COLO829 (cell line): ENCODE measurements at places on chromosomes 2 and 18.

GRCh38 chr18:56034949-56035348 is 447.0 kb upstream of the TCF4 start:
- DNase-seq: no peak

DNA sequence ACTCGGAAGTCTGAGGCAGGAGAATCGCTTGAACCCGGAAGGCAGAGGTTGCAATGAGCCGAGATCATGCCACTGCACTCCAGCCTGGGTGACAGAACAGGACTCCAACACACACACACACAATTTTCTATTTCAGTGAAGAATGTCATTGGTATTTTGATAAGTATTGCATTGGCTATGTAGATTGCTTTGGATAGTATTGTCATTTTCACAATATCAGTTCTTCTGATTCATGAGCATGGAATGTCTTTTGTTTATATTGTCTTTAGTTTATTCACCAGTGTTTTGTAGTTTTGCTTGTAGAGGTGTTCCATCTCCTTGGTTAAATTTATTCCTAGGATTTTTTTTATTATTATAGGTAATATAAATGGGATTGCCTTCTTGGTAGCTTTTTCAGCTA is 693.4 kb upstream of the SYT4 start:
- no peak for DNase-seq

DNA sequence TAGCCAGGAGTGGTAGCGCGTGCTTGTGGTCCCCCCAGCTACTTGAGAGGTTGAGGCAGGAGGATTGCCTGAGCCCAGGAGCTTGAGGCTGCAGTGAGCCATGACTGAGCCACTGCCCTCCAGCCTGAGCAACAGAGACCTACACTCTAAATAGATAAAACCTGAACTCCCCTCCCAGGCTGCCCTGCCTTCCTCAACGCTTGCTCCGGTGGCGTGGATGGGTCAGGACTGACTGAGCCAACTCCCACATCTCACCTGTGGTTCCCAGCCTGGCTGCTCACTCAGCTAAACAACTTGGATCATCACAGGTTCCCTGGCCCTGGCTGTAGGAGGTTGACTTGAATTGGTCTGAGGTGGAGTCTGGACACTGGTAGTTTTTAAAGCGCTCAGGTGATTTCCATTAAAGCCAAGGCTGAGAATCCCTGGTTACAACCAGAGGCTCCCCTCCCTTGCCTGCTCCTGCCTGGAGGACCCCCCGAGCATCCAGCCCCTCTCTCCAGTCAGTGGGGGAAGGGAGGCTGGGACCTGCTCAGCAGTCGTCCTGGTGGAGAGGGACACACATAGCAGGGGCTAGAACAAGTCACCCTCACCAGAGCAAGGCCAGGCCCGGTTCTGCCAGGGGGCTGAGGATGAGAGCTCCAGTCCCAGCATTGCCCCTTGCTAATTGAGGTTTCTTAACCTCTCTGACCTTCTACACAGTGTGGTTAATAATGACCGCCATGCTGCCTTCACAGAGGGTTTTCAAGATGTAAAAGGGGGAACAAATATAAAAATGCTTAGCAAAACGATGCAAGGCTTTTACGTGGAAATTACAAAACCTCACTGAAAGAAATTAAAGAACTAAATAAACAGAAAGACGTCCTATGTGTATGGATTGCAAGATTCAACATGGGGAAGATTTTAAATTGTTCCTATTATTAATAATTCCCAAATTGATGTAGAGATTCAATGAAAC is 46.9 kb upstream of the TAF1B start:
- no peak for DNase-seq

DNA sequence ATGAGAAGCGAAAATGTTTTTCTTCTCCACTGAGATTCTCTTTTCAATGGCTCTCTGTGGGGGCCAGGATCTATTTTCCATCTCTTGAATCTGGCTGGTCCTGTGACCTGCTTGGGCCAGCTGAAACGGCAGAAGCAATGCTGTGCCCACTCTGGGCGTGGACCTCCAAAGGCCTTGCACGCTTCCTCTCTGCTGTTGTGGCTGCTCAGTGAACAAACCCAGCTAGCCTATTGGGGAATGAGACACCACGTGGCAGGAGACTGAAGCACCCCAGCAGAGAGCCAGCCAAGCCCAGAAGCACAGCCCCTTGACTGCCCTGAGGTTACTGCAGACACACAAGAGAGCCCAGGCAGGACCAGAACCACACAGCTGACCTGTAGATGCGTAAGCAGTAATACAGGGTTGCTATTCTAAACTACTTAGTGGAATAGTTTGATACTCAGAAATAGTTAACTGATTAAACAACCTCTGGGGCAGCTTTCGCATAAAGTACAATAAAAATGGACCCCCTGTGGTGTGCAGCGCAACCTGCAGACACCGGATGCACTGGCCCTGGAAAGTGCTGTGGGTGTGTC is 221.7 kb upstream of the SH3BP4 start:
- DNase-seq: no peak

DNA sequence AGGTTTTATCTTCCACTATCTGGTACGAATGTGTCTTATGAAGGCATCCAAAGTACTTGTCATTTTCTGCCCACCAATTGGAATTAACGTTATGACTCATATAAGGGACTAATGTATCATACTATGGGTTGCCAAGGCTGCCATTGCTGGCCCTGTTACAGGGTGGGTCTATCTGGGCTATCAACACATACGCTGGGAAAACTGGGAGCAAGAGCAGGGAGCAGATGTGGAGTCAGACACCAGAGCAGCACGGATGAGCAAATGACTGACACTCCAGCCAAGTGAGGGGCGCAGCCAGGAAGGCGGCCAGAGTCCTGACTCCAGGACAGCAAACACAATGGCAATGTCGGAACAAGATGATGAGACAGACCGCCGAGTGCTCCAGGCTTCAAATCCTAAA is 145.9 kb downstream of the COPS8 start:
- DNase-seq: no peak

DNA sequence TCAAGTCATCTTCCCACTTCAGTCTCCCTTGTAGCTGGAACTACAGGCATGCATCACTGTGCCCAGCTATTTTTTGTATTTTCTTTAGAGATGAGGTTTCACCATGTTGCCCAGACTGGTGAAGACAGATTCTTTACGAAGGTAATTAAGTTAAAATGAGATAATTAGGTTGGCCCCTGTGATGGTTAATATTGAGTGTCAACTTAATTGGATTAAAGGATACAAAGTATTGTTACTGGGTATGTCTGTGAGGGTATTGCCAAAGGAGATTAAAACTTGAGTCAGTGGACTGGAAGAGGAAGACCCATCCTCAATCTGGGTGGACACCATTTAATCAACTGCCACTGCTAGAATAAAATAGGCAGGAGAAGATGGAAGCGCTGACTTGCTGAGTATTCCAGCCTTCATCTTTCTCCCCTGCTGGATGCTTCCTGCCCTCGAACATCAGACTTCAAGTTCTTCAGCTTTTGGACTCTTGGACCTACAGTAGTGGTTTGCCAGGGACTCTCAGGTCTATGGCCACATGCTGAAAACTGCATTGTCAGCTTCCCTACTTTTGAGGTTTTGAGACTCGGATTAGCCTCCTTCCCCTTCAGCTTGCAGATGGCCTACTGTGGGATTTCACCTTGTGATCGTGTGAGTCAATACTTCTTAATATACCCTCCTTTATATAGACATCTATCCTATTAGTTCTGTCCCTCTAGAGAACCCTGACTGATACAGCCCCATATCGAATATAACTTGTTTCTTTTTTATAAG is 269.1 kb downstream of the TMX3 start:
- no peak for DNase-seq

DNA sequence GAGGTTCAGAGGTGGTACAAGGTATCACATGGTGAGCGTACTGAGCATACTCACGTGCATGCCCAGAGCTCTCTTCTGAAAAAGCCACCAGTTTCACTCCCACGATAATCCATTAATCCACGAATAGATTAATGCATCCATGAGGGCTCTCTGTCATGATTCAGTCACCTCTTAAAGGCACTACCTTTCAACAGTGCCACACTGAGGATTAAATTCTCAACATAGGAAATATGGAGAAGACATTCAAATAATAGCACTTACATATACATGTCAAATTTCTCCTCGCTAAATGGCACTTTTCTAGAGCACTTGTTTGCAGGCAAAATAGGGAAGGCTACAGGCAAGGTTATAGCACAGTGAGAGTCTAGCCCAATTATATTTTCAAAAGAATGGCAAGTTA is 825.9 kb downstream of the TRIB2 start:
- DNase-seq: no peak

DNA sequence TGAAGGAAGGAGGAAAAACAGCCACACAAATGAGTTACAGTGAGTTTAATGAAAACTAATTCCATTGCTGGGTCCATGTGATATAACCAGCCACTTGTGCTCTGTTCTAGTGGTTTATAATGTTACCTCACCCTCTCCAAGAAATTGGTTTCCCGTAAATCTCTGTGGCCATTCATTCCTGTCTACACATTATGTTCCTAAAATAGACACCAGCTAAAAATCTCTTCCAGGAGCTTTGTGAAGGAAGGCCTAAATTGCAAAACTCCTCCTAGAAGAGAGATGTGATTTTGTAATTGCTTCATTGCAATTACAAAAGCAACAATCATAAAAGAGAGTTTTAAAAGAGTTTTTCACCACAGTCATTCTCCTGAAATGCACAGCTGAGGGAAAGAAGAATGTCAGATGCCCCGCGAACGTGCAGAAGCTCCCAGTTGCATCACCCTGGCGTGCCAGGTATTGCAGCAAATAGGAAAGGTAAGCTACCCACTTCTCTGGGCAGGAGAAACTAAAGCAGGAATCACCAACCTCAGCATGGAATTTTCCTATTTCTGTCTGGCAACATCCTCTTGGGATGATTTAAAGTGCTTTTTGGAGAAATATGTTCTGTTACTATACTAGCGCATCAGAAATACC is 1.7 kb downstream of the SCN1A start:
- no peak for DNase-seq
